ENCODE measurements at places on chromosomes 12 and 14. TPM values are rescaled to one million over a fixed set of nuclear protein-coding genes. Genes with fewer than 3 reads are reported as not detected.

Gene KRT4
- total RNA-seq = not detected

Gene PPFIA2
- not detected for total RNA-seq

Gene KLRC1
- not detected for total RNA-seq

Gene MMP19
- not detected for total RNA-seq

Gene ENDOU
- not detected for total RNA-seq

Gene SYT10
- total RNA-seq = not detected

Gene LMNTD1
- total RNA-seq = not detected

Gene OAS2
- total RNA-seq = 82.2 TPM

Gene GSC
- not detected for total RNA-seq

Gene TAS2R46
- total RNA-seq = 2.8 TPM

Gene ZBTB39
- 8.6 TPM for total RNA-seq

Gene SOAT2
- total RNA-seq = 0.37 TPM

Data from CD4-positive, CD25-positive, alpha-beta regulatory T cell (primary cell).